GM23248 (cell line): ENCODE measurements at places on chromosomes 5 and 9. TPM values are rescaled to one million over a fixed set of nuclear protein-coding genes. Genes with fewer than 3 reads are reported as not detected.

- no peaks in the 10 kb centered on the region for H3K27me3 ChIP-seq
- 0 out of 2 replicates have a peak overlapping the region, but pooled peaks have one; percentile 94 for H3K27ac ChIP-seq
- H3K4me3 ChIP-seq = no peak overlapping the region
- peaks cover 68% of the 10 kb centered on the region for H3K4me1 ChIP-seq
These were observed 51.0 kb upstream of the APC start for GRCh38 chr5:112686675-112687074.

Gene SPATA24
- 0.43 and 1.1 TPM in 2 replicates for total RNA-seq

Gene CDX1
- not detected in 2 replicates for total RNA-seq

Gene TSSK1B
- total RNA-seq = not detected in 2 replicates

Gene PCDHGC4
- 0.38 and 0.54 TPM in 2 replicates for total RNA-seq

Gene SNCAIP
- total RNA-seq = 2.4 and 4.0 TPM in 2 replicates

DNA sequence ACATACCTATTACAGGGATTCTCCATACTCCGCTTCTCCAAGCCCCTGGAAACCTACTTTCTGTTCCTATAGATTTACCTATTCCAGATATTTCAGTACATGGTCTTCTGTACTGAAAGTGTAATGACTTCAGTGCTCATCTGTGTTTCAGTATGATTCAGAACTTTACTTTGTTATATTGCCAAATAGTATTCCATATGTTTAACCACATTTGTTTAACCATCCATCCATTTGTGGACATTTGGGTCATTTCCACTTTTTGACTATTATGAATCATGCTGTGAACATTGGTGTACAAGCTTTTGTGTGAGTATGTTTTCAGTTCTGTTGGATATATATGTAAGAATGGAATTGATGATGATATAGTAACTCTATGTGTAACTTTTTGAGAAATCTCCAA lies 188.9 kb downstream of the PDZD2 start:
- peaks cover 20% of the 10 kb centered on the region for H3K27me3 ChIP-seq
- H3K36me3 ChIP-seq = no peaks in the 10 kb centered on the region
- no peak for DNase-seq
- no peaks in the 10 kb centered on the region for H3K4me1 ChIP-seq

Gene PCDHA1
- total RNA-seq = not detected in 2 replicates
